AG10803 (cell line): ENCODE measurements at places on chromosomes 2 and 18.
A peak's percentile ranks its signal among the peaks of the same experiment; 100 is the strongest.

DNA sequence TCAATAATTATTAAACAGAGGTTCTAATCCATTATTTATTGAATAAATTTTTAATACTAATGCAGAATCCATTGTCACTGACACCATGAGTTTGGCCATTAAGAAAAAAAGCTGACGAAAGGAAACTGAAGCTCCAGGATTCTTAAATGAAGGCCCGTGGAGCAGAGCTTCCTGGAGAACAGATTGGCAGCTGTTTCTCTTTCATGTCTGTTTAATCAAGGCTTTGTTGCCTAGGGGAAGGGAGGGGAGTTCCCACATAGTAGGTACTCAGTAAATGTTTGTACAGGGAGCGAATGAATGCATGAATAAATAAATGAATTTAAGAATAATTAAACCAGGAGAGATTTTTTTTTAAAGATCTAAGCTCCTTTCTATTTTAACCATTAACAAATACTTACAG, 315.1 kb upstream of the KLHL29 start:
- no peak for DNase-seq

- peak; percentile 19 for DNase-seq
These were observed 1.4 kb upstream of the CTNNA2 start for GRCh38 chr2:79511320-79511951.

- no peak for DNase-seq
These were observed 32.0 kb downstream of the TCF7L1 start for GRCh38 chr2:85165088-85165690.

GRCh38 chr2:102116630-102117471, 25.7 kb upstream of the IL1R1 start:
- no peak for DNase-seq

- DNase-seq = no peak
These were observed 64.1 kb downstream of the EMILIN2 start for GRCh38 chr18:2910751-2911425.

DNA sequence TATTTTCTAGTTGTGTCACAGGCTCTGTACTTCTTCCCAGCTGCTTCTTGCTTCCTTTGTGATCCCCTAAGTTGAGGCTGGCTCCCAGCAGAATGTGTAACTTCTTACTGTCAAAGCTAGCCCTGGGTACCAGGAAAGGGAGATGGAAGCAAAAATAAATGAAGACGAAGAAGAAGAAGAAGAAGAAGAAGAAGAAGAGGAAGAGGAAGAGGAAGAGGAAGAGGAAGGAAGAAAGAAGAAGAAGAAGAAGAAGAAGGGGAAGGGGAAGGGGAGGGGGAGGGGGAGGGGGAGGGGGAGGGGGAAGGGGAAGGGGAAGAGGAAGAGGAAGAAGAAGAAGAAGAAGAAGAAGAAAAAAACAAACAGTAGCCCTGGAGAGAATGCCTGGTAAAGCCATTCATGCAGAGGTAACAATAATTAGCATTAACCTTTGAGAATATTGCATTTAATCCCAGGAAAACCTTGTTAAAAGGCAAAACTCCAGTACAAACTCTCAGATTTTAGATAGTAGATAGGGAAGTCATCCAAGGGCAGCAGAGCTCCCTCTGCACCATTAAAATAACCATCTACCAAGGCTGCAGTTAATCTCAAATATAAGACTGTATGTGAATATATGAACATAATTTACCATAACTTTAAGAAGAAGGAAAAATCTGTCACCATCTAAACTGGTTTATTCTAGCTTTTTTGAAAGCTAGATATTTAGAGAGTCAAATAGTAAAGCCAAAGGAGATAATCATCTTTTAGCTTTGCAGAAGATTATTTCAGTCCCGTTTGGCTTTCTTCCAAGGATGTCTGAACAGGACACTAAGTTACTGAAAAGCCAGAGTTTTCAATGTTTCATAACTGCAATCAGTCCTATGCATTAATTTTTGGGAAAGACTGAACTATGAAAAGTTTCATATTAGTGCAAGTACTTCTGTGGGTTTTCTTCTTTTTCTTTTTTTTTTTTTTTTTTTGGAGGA, 44.3 kb upstream of the FBXO11 start:
- no peak for DNase-seq

DNA sequence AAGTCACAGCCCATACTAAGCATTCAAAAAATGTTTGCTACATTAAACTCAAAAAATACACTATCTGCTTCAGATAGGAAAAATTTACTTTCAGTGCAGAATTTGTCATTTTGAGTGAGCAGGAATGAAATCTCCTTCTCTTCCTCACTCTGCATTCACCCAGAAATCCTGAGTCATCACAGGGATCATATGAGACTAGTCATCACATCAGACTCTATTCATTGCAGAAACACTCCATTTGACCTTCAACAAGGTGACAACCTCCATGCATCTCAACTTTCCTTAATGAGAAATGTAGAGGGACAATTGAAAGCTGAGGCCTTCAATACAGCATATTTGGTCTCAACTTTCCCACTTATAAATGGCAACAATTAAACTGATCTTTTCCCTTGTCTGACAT, 130.4 kb upstream of the CYP26B1 start:
- DNase-seq = peak; percentile 43

GRCh38 chr18:76338088-76338487, 157.0 kb downstream of the ZNF516 start:
- no peak for DNase-seq

GRCh38 chr2:229313591-229313990, 42.5 kb upstream of the PID1 start:
- DNase-seq = peak; percentile 68

- DNase-seq = no peak
These were observed 210.1 kb upstream of the STON1 start for GRCh38 chr2:48319863-48320262.

DNA sequence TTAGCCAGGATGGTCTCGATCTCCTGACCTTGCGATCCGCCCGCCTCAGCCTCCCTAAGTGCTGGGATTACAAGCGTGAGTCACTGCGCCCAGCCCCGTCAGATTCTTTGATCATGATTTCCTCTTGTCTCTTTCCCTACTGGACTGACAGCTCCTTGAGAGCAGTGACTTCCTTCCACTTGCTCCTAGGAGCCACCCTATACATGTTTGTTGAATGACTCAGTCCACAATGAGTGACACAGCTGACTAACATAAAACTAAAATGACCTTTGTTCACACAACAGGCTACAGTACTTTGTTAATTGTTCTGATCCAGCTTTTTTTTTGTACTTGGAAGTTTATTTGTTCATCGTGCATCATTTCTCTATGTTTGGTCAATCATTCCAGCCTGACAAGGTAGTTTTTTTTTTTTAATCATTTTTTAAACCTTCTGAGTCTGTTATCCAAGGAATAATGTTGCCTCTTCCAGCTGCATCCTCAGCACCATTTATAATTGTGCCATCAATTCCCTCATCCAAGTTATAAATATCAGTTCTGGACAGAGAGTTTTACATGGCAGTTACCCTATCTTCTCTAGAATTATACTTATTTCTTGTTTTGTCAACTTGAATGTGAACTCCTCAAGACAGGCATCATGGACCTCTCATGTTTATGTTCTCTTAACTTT, 42.9 kb upstream of the TUBA3E start:
- no peak for DNase-seq

DNA sequence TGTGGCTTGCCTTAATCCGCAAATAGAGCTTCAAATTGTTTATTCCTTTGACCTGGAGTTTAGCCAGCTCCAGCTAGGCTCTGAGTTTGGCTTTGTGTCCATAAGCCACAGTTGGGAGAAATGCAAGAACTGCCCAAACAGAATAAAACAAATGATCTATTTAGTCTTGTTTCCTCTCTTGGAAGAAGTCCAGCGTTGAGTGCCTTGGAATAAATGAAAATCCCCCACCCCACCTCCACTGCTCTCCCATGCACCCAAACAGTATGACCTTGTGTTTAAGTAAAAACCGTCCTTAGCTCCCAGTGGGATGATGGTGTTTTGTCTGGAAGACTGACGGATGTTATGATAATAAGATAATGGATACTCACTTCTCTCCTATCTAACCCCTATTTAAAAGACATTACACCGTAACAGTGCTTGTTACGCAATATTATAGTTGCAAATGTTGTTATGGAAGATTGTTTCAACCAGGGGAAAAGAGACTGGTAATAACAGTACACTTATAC, 3.2 kb upstream of the SERPINE2 start:
- no peak for DNase-seq

DNA sequence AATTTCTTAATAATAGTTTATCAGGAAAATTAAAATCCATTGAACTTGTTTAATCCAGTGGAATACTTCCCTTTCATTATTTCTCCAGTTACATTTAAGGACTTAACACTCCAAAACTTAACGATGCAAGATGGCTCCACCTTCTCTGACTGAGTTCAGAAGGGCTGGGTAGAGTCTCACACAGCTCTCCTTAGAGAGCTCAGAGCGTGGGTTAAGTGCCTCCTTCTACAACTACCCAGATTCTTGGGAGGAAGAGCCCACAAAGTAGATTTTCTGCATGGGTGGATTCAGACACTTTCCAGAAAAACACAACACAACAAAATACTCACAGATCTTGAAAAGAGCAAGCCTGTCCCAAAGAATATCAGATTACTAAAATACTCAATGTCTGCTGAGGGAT, 130.6 kb downstream of the THADA start:
- DNase-seq = no peak

- DNase-seq = peak; percentile 48
These were observed 8.7 kb downstream of the CHMP1B start for GRCh38 chr18:11859903-11860407.

GRCh38 chr2:198017068-198017467, 212.7 kb downstream of the PLCL1 start:
- no peak for DNase-seq

GRCh38 chr2:184683911-184684310, 85.6 kb downstream of the ZNF804A start:
- no peak for DNase-seq

DNA sequence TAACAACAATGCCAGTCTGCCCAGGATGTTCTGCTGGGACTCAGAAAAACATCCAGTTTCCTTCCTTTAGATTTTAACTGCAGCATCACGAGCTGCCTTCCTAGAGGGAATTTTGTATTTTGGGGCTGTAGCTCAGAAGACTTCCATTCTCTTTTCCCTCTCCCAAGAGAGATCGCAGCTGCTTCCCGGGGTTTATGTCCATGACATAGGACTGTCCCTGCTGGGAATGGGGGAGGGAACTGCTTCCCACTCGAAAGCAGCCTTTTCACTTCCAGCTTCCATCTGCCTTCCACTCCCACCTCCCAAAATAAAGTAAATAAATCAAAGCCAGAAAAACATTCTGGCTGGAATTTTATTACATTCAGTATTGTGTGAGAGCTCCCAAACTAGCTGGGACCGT, 52.4 kb downstream of the LIMS1 start:
- no peak for DNase-seq

DNA sequence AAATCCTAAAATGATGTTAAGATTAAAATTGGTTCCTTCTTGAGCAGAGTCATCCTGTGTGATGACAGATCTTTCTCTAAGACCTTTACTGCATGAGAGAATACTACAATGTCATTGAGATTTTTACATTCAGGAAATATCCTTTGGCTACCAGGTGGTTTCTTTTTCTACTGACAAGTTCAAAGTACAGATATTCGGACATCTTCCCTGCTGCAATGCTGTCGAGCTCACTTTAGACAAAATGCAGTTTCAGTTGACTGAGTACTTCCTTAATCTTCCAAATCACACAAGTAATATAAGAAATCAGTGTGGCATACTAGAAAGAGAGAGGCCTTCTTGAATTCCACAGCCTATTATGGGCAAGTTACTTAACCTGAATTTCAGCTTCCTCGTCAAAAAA, 207.9 kb upstream of the ACVR2A start:
- no peak for DNase-seq

DNA sequence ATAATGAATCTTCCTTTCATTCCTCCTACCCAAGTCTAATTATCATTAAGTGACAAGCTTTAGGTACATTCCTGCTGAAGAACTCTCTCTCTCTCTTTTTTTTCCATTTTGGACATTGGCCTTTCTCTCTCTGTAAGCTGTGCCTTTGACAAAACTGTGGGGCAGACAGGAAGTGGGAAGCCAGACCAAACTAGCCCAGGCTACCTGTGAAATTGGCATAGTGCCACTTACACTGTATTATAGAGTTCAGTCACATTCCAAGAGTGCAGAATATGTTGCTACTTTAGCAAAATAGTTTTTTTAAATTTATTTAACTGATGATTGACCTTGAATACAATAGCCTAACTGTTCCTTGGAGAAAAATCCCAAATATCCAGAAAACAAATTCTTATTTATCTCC, 381.5 kb upstream of the ETAA1 start:
- no peak for DNase-seq

DNA sequence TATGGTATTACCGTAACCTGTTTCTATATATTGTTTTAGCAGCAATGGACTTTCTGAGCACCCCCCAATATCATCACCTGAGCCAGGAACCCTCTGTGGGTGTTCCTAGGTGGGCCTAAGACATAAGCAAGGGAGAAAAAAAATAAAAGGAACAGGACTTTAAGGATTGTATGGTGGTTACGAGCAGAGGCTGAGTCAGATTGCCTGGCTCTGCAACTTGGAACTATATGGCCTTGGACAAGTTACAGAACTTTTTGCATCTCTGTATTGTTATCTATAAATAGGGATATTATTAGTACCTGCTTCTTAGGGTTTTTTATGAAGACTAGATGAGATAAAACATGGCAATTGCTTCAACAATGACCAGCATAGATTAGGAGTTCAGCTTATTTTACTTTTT, 34.9 kb downstream of the MFSD6 start:
- DNase-seq = no peak

DNA sequence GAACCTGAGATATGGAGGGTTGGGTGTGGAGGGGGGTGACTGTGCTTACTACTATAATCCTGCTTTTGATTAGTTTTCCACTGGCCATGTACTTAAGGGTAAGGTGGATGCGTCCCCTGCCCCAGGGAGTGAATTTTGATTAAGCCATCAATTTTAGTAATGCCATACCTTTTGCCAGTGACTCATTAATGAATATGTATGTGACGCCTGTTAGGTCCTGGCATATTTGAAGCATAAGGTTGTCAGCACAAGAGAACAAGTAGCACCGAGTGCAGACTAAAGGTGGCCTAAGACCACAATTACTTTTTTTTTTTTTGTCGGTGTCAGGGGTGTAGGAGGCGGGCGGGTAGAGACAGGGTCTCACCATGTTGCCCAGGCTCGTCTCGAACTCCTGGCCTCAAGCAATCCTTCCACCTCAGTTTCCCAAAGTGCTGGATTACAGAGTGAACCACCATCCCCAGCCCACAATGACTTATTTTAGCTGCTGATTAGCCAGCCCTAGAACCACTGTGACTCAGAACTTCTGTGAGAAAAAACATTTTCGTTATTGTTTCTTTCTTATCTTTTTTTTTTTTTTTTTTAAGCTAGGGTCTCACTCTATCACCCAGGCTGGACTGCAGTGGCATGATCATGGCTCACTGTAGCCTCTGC, 7.0 kb downstream of the TANC1 start:
- DNase-seq = no peak

DNA sequence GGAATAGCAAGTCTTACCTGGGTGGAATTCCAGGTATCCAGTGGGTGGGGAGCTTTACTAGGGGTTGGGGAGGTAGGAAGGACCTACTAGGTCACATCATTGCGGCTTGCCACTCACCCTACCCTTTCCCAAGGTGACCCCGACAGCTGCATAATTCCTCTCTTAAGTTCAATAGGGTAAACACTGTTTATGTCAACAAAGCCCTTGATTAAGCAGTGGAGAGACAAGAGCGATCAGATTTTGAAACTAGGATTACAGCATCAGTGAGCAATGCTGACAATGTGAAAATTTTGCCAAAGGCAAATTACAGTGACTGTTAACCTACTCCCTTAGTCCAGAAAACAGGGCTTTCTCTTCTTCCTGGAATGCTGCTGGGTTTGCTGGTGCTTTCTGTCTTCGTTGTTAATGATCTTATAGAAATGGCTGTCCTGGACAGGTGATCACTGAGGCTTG, 14.5 kb downstream of the SLC19A3 start:
- peak; percentile 32 for DNase-seq
